ENCODE measurements at places on chromosomes 7 and 10.
A peak's percentile ranks its signal among the peaks of the same experiment; 100 is the strongest.

- H3K27me3 ChIP-seq: peaks cover 13% of the 10 kb centered on the region
- H3K36me3 ChIP-seq: no peaks in the 10 kb centered on the region
- no peak overlapping the region for H3K4me3 ChIP-seq
- peaks cover 3% of the 10 kb centered on the region for H3K4me1 ChIP-seq
Observed at GRCh38 chr7:39607865-39608264, 15.5 kb upstream of the RALA start.

- H3K4me1 ChIP-seq: no peaks in the 10 kb centered on the region
- H3K27ac ChIP-seq: no peak overlapping the region
- H3K36me3 ChIP-seq: no peaks in the 10 kb centered on the region
- H3K4me3 ChIP-seq: no peak overlapping the region
- H3K27me3 ChIP-seq: no peaks in the 10 kb centered on the region
- DNase-seq: no peak
Observed at GRCh38 chr7:114051871-114052331, 133.1 kb upstream of the PPP1R3A start.

- peaks cover 6% of the 10 kb centered on the region for H3K4me1 ChIP-seq
- H3K27ac ChIP-seq: no peak overlapping the region
- DNase-seq: no peak
Observed at GRCh38 chr7:128352153-128352537, 8.4 kb upstream of the RBM28 start.

GRCh38 chr10:50033481-50033880, 34.3 kb upstream of the WASHC2A start:
- H3K4me1 ChIP-seq: peaks cover 3% of the 10 kb centered on the region
- H3K27ac ChIP-seq: no peak overlapping the region
- H3K27me3 ChIP-seq: no peaks in the 10 kb centered on the region
- H3K4me3 ChIP-seq: no peak overlapping the region
- no peak for DNase-seq

- H3K27me3 ChIP-seq: peaks cover 64% of the 10 kb centered on the region
- H3K4me3 ChIP-seq: peak overlapping the region; percentile 24
- peaks cover 35% of the 10 kb centered on the region for H3K4me1 ChIP-seq
- no peaks in the 10 kb centered on the region for H3K36me3 ChIP-seq
Observed at GRCh38 chr7:29564496-29565223, 1.0 kb downstream of the PRR15 start.

DNA sequence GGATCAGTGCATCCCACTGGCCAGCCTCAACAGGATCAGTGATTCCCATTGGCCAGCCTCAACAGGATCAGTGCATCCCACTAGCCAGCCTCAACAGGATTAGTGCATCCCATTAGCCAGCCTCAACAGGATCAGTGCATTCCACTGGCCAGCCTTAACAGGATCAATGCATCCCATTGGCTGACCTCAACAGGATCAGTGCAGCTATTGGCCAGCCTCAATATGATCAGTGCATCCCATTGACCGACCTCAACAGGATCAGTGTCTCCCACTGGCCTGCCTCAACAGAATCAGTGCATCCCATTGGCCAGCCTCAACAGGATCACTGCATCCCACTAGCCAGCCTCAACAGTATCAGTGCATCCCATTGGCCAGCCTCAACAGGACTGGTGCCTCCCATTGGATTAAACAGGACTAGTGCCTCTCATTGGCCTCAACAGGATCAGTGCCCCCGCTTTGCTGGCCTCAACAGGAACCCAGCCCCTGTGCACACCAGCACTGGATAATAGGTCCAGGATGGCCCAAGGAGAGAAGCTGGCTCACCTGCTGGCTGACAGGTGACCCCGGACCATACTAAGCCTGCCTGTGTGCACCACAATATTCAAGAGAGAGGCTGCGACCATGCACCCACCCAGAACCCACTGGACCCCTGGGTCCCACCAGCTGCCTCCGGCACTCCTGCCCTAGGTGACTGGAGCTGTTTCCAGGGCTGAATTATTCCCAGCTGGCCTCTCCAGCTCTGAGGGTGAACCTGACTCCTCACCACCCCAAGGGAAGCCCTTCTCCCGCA, 59.9 kb downstream of the PDGFA start:
- H3K27me3 ChIP-seq: peaks cover 2% of the 10 kb centered on the region
- no peaks in the 10 kb centered on the region for H3K36me3 ChIP-seq
- H3K4me1 ChIP-seq: peaks cover 8% of the 10 kb centered on the region
- no peak for DNase-seq
- no peak overlapping the region for H3K27ac ChIP-seq
- no peak overlapping the region for H3K4me3 ChIP-seq

DNA sequence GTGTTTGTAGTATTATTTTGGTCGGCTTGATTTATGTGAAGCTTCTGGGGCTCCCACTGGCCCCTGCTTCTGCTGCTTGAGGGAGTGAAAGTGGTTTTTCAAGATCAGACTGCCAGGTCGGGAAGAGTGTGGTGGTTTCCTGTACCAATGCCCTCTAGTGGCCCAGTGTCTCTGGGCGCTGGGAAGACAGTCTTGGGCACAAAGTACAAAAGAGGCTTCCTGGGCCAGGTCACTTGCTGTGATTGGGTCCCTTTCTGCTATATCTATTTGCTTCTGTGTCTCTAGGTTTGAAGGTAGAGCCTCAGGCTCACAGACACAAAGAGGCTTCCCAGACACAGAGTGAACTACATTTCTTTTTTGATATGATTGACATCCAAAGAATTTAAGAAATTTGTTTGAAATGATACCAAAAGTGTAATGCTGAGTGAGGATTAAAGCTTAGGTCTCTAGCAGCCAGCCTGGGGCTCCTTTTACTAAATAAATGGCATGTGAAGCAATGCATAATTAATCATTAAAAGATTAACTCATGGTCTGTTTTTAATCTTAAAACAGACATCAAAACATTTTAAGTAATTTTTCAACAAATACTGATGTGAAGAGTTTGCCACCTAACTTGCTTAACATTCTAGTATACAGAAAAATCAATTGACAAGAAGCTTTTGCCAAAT, 36.3 kb downstream of the ABCB1 start:
- no peaks in the 10 kb centered on the region for H3K4me1 ChIP-seq
- H3K36me3 ChIP-seq: no peaks in the 10 kb centered on the region
- DNase-seq: no peak
- no peak overlapping the region for H3K4me3 ChIP-seq

GRCh38 chr10:4678023-4678950, 147.7 kb upstream of the AKR1E2 start:
- no peaks in the 10 kb centered on the region for H3K4me1 ChIP-seq
- H3K36me3 ChIP-seq: no peaks in the 10 kb centered on the region
- no peak overlapping the region for H3K27ac ChIP-seq
- H3K27me3 ChIP-seq: no peaks in the 10 kb centered on the region
- no peak for DNase-seq

GRCh38 chr10:90977162-90977854, 56.4 kb upstream of the ANKRD1 start:
- no peak overlapping the region for H3K4me3 ChIP-seq
- H3K27me3 ChIP-seq: no peaks in the 10 kb centered on the region
- no peak for DNase-seq
